NCI-H187 treated with DMSO at 0.1 percent for 48 hours (cell line): ENCODE measurements at places on chromosomes 12 and 14.
A peak's percentile ranks its signal among the peaks of the same experiment; 100 is the strongest.

DNA sequence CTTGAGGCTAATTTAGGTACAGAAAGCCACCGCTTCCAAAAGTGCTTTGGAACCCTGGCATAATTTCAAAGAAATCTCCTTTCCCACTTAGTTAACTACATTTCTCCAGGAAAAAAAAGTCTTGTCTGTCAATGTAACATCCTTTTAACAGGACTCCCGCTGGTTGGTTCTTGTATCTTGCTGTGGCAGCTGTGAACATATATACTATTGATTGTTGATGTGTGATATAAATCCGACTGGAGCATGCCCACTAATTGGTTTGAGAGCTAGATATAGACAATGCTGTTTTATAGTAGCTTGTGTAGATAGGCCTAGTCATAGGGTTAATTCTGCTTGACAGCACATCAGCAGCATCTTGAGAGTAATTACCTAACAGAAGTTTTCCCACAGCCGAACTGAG is 89.6 kb downstream of the MSRB3 start:
- no peak for DNase-seq

DNA sequence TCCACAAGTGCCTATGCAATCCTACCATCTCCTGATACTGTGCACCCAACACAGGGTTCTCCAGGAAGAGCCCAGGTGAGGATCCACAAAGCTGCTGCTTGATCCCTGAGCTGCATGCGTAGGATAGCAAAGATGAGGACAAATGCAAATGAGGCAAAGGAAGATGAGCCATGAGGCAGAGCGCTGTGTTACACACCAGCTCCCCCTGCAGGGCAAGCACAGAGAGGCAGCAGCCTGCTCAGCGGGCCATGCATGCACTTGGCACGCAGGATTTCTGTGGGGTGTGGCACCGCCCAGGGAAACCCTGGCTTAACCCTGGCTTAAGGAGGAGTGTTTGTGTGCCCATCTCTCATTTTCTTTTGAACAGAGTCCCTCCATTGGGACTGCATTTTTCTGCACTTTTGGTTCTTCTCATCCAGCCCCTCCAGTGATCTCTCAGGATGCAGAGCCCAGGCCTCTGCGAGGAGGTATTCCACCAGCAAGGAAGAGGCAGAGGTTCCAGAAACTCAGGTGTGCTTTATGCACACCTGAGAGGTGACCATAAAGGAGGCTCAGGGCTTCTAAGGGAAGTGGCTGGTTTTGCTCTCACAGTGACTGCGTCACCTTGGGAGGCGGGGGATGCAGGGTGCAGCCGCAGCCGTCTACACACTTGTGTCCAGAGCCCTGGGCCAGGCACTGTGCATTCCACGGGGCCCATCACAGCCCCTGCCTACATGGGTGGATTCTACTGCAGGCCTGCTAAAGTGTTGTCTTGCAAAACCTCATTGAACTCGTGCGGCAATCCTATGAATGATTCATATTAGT is 973.3 kb upstream of the TMEM132C start:
- DNase-seq = peak; percentile 15

GRCh38 chr12:88035907-88036289 is 6.7 kb upstream of the C12orf50 start:
- no peak for DNase-seq

GRCh38 chr14:59306775-59307174 is 118.3 kb downstream of the DAAM1 start:
- no peak for DNase-seq

DNA sequence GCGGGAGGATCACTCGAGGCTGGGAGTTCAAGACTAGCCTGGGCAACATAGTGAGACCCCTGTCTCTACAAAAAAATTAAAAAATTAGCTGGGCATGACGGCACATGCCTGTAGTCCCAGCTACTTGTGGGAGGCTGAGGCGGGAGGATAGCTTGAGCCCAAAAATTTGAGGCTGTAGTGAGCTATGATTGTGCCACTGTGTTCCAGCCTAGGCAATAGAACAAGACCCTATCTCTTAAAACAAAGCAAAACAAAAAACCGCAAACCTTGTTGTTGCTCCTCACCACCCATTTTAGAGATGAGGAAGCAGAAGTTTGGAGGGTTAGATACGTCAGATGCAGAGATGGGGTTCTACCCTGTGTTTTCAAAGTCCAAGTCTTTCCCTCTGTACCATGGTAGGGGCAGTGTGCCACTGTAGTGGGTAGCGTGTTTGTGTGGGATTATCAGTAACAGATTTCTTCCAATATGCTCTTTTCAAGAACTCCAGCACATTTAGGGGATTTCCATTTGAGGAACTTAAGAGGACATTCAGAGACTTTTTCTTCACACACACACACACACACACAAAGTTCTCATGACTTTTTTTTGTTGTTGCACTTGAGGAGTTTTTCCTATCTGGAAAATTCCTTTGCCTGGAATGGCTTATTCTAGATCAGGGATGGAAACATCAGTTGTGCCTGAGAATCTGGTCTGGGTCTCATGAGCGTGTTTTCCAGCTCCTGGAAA is 186.5 kb downstream of the CHST11 start:
- no peak for DNase-seq

- DNase-seq = no peak
These were observed 19.3 kb downstream of the OS9 start for GRCh38 chr12:57713209-57713608.

DNA sequence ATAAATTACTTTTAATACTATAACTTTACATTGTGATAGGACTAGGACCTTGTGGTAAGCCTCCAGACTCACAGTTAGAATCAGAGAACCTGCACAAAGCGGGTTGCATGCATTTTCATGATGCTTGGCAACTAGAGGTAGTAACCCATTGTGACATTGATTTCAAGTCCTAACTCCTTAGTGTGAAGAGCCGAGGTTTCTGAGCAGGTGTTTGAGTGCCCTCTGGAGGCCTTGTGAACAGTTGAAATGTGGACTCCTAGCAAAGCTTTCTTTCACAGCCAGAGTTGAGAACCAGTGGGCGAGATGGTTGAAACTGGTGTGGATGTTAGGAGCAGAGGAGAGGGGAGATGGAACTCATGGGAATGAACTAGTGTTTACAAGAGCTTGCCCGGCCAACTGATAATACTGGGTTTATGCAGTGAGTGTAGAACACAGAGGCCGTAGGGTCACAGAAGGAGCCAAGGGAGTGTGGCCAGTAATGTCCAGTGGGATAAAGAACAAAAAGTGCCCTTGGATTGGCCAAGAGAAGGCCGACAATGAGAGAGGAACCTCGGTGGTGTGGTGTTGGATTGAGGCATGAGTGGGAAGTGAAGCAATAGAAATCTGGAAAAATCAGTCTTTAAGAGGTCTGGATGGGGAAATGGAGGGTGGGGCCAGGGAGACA is 10.9 kb downstream of the ZNF664 start:
- DNase-seq = no peak

DNA sequence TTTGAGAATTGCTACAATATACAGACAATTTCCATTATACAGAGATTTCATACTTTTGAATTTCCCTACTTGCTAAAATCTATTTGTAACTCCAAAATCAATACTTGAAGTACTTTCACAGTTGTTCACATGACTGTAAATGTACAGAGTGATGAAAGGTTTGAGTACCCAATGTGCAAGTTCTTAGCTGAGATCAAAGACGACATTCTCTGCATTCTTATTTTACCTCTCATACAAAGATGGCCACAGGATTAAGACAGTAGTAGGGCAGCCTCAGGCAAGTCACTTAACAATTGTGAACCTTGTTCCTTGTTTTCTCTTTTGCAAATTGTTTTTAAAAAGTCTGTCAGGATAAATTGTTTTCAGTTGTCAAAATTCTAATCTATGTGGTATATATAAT is 255.9 kb upstream of the KITLG start:
- DNase-seq = no peak

- no peak for DNase-seq
These were observed 60.0 kb downstream of the PLEKHG7 start for GRCh38 chr12:92762773-92763172.

DNA sequence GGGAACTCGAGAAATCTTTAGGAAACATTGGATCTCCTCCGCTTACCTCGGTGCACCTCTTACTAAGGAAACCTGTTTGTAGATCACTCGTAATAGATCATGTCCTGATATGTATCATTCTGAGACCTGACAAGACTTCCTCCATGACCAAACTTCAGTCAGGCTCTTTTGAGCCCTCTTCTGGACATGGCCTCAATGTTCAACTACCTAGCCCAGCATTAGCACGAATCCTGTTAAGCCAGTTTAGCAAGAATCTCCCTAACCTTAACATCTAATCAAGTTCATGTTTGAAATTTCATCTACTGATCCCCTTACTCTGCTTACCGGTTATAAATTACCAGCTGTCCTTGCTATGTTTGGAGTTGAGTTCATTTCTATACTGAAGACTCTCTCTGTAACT is 713.9 kb upstream of the USP15 start:
- DNase-seq = no peak

- DNase-seq = no peak
These were observed 490 bp downstream of the SOS2 start for GRCh38 chr14:50230701-50231474.

DNA sequence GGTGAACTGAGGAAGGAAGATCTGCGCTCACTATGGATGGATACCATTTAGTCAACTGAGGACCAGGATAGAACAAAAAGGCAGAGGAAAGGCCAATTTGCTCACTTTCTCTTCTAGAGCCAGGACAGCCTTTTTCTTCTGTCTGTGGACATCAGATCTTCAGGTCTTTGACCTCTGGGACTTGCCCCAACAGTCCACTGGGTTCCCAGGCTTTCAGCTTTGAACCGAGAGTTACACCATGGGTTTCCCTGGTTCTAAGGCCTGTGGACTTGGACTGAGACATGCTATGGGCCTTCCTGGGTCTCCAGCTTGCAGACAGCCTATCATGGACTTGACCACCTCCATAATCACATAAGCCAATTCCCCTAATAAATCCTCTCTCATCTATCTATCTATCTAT is 232.0 kb downstream of the IPO8 start:
- no peak for DNase-seq

- no peak for DNase-seq
These were observed 455.1 kb downstream of the RAD51B start for GRCh38 chr14:68274725-68275124.

GRCh38 chr12:52380271-52380694 is 5.2 kb downstream of the KRT84 start:
- no peak for DNase-seq

DNA sequence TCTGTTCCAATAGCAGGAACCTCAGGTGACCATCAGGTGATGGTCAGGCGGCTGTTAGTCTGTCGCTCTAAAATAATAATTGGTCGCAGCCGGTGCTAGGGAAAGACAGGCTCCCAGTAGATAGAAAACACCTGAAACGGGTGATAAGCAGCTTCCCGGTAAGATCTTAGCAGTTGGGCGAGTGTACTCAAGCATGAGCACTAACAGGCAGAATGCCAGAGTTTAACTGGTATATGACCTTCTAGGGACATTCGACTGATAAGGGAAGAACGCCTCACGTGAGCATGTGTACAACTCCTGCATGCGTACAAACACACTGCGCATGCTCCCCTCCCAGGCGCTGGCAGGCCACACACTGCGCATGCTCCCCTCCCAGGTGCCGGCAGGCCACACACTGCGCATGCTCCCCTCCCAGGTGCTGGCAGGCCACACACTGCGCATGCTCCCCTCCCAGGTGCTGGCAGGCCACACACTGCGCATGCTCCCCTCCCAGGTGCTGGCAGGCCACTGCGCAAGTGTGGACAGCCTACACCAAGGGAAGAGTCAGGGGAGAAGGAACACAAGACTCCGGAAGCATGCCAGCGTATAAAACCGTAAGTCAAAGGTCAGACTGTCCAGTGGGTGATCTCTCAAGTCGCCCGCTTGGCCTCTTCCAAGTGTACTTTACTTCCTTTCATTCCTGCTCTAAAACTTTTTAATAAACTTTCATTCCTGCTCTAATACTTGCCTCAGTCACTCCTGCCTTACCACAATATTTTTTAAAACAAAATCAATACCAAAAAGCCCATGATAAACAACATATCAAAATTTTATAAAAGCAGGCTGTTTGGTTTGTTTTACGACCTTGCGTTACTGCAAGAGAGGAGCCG is 24.5 kb downstream of the GPRC5D start:
- DNase-seq = no peak

GRCh38 chr14:79080040-79080439 is 909.9 kb downstream of the NRXN3 start:
- DNase-seq = no peak

DNA sequence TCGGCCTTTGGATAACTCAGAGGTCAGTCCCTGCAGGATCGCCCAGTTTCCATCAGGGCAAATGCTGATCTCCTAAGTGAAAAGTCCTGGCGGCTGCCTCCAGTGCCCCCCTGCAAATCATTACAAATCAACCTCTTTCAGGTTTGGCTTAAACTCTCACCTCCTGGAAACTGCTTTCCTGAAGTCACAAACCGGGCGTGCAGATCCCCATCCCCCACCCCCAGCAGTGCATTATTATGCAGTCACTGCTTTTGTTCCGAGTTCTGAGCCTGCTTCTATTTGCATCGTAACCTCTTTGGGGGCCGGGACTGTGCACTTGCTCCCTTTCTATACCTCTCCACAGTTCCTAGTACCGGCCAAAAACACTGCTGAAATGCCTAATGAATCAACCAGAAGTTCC is at the start of gene USP44:
USP44 (minus strand) TSS at position 172 of the 400 bp plus-strand sequence. CDS start 17,220 bp downstream, outside the sequence.
- no peak for DNase-seq

GRCh38 chr12:77865178-77865577 is 34.5 kb downstream of the NAV3 start:
- no peak for DNase-seq

DNA sequence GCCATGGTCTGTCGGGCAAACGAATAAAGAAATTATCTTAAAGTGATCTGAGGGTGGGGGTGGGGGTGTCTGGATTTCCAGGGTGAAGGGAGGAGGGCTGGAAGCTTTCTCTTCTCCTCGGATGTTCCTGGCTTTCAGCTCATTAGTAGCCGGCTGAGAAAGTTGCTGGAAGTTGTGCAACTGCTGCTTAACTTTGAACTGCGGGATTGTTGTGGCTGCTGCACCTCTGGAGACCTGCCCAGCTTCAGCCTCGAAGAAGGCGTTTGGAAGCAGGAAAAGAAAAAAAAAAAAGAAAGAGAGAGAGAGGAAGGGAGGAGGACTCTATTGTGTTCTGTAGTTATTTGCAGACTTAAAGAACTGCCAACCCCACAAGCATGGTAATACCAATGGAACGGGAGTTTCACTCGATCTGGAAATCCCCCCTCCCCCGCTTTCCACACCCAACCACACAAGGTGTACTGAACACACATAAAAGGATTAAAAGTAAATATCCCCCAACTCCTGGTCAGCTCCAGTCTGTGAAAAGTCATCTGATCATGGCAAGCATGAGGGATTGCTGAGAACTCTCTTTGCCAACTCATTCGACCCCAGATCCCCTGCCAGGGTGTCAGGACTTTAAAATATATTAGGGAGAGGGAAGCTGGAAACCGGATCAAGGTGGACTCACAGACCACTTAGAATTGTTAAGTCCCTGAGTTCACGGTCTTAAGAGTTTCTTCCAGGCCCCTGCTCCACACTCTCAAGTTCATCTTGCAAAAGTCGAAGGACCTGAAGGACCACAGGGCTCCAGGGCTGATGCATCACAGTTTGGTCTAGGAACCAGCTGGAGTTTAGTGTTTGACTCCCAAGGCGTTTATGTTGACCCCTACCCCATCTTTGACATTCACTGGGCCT is at the start of gene RASSF9:
RASSF9 (minus strand) TSS at position 213 of the 894 bp plus-strand sequence; CDS start at position 5, 208 bp downstream.
- DNase-seq = no peak

GRCh38 chr12:92136965-92137721 is 8.5 kb downstream of the BTG1 start:
- DNase-seq = no peak

GRCh38 chr12:15601210-15601800 is 187.9 kb downstream of the EPS8 start:
- DNase-seq = no peak

GRCh38 chr12:122060081-122060501 is 18.5 kb upstream of the MLXIP start:
- no peak for DNase-seq
